GM12892 (cell line): ENCODE measurements at places on chromosomes 4 and X.

- no peak for DNase-seq
These were observed 41.3 kb downstream of the ABLIM2 start for GRCh38 chr4:8117278-8117682.

DNA sequence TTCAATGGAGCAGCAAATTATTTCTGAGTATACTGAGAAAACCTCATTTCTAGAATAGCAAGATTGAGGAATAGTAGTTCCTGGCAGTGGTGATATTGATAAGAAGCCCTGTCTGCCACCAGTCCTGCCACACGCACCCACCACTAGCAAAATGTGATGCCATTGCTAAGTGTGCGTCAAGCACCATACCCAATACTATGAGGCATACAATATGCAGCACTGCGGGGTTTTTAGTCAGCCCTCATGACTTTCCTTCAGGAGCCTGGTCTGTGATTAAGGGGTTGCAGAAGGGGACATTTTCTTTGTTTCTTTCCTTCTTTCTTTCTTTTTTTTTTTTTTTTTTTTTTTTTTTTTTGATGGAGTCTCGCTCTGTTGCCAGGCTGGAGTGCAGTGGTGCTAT lies 128.7 kb upstream of the USP38 start:
- DNase-seq, result no peak

- DNase-seq, result no peak
These were observed 155.8 kb upstream of the IGFBP7 start for GRCh38 chr4:57265831-57266582.

DNA sequence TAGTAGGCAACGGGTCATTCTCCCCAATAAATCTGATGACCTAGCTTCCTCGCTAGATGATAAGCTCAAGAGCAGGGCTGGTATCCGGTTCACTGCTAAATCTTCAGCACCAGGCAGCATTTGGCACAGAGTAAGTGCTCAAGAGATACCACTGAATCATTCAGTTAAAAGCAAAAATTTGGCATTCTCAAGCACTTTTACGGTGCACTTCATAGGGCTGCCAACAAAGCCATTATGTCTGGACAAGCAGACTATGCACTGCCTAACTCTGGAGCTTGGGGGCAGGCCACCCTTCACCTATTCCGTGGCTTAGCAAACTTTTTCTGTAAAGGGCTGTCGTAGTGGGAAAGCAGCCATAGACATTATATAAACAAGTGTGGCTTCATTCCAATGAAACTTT lies 23.8 kb upstream of the CXorf38 start:
- no peak for DNase-seq

DNA sequence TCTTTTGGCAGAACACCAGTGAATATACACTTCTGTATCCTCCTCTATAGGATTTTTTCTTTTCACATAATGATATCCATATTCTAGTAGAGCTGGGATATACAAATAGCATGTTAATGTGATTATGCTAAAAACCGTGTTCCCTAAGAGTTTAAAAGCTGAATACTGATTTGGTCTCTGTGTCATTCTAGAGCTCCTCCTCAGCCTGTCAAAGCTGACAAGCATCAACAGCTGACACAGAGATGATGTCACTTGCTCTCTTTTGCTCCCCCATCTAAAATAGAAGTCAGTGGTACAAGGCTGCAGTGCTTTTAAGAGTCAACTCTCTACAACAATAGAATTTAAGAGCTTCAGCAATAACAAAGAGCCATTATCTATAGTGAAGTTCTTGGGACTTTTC lies 17.1 kb upstream of the HERC3 start:
- DNase-seq, result no peak

DNA sequence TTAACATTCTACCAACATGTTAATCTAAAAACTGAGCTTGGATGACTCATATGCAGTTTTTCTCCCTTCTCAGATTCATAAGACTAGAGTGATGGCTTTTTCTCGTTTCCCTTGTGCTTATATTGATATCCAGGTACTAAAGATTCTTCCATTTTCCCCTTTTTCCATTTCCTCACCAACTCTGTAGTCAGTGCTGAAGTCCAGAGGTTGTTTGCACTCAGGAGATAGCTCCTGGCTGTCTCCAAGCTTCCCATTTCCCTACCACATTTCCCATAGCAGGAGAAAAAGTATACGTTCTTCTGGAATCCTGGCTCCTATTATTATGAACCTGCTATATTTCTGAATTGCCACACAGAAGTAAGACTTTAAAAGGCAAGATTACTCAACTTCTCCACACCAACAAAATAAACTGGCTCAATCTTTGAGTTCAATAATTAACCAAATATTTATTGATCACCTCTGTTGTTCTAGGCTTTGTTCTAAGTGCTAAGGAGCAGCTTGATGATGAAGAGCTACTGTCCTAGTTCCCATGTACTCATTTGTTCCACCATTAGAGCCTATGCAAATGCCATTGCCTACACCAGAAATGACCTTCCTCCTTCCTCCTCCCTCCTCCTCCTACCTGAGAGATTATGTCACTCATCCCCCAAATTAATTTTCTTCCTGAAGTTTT lies 454.4 kb upstream of the RPS6KA3 start:
- no peak for DNase-seq

- no peak for DNase-seq
These were observed 138.9 kb downstream of the HMX1 start for GRCh38 chr4:8732681-8733243.

GRCh38 chr4:80069837-80070731 lies 2.9 kb downstream of the ANTXR2 start:
- no peak for DNase-seq

GRCh38 chr4:138659812-138660316 lies 355.7 kb upstream of the NOCT start:
- no peak for DNase-seq

- no peak for DNase-seq
These were observed 496.9 kb downstream of the TMA16 start for GRCh38 chr4:163991298-163991865.

GRCh38 chr4:83150653-83151330 lies 36.3 kb upstream of the PLAC8 start:
- DNase-seq, result no peak

DNA sequence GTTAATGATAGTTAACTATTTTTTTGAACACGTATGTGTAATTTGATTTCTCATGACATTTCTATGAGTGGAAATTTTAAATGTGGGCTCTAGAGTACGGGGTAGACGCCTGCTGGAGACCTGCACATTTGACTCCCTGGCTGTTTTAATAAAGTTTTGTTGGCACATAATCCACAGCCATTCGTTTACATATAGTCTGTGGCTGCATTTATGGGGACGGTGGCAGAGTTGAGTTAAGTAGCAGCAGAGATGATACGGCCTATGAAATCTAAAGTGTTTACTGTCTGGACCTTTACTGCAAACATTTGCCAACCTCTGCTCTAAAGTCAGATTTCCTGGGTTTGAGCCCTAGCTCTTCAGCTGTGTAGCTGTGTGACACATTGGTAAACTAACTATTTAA lies 118.8 kb downstream of the CHRNA9 start:
- no peak for DNase-seq

DNA sequence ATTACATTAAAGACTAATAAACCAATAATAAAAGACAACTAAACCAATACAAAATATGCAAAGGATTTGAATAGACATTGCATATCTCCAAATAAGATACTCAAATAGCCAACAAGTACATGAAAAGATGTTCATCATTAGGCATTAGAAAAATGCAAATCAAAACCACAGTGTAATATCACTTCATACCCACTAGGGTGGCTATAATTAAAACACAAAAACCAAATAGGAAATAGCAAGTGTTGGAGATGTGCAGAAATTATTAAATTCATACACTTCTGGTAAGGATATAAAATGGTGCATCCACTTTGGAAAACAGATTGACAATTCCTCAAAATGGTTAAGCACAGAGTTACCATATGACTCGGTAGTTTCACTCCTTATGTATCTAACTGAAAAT lies 860.8 kb upstream of the DIAPH2 start:
- no peak for DNase-seq

- no peak for DNase-seq
These were observed 184.9 kb downstream of the FRAS1 start for GRCh38 chr4:78242071-78242470.

- peak; percentile 36 for DNase-seq
These were observed 736 bp downstream of the IDS start for GRCh38 chrX:149504226-149504914.

- DNase-seq, result no peak
These were observed 59.7 kb downstream of the RAPGEF2 start for GRCh38 chr4:159162576-159162975.

DNA sequence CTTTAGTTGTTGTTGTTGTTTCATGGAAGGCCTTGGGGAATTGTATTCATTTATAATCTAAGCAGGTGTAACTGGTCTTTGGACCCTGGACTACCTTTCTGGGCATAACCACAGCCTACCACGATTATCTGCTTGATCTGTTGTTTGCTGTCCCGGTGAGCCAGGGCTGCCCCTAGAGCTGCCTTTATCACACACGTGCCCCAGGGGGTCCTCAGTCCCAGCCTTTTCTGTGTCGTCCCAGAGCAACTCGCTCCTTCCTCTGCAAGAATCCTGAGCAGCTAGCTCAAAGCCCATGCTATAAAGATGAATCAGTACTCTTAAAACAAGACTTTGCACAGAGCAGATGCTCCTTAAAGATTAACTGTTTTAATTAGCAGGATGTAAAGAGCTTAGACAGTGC lies 273.2 kb downstream of the EVC2 start:
- DNase-seq, result no peak

- no peak for DNase-seq
These were observed 140.6 kb upstream of the GPC4 start for GRCh38 chrX:133555782-133556458.

DNA sequence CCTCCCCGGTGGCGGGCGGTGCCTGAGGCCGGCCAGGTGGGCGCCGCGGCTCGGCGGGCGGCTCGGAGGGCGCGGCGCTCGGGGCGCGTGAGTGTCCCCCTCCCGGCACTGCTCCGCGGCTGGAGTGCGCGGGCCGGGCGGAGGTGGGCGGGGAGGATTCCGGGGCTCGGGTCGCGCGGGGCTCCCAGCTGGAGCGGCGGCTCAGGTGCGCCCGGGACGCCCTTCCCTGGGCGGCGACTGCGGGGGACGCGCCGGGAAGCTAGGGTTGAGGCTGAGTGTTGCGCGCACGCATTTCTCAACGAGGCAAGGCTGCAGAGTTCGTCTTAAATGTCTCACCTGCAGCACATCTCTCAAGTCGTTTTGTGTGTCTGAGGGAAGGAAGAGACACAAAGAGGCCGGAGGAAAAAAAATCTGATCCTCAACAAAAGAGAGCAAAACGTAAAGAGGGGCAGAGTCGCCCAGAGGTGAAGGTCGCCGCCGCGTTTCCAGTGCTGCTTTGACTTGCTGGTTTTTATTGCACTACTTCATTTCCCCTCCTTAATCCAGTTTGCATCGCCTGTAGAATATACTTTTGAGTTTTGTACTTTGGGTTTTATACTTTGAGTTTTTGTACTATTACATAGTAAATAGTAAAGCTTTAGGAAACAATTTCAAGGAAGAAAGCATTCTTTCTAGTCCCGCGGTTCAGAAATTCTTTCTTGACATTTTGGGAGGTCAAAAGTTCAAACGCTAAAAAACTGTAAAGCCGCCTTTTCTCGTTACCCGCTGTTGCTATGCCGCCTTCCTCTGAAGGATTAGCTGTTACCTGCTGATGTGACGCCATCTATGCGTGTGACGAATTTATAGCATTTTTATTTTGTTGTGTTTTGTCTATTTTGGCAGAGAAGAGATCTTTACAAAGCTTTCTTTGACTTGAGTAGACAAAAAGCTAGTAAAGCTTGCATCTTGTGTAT lies 106.5 kb upstream of the STOX2 start:
- DNase-seq, result no peak

DNA sequence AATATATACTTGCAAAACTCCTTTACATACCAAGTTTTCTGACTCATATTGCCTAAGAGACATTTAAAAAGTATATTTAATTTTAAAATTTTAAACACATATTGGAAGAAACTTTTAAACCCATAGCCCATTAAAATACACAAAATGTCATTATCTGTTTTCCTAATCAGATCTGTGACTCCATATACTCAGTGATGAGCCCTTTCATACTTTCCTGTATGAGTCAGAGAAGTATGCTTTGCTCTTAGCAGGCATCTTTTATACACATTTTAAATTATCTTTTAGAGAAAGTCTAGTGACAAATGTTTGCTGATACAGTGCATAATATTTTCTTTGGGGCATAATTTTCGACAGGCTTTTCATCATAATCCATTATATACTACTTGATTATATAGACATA lies 26.4 kb downstream of the SPIN3 start:
- DNase-seq, result no peak

- no peak for DNase-seq
These were observed 59.0 kb upstream of the FGFBP2 start for GRCh38 chr4:16021804-16022560.

DNA sequence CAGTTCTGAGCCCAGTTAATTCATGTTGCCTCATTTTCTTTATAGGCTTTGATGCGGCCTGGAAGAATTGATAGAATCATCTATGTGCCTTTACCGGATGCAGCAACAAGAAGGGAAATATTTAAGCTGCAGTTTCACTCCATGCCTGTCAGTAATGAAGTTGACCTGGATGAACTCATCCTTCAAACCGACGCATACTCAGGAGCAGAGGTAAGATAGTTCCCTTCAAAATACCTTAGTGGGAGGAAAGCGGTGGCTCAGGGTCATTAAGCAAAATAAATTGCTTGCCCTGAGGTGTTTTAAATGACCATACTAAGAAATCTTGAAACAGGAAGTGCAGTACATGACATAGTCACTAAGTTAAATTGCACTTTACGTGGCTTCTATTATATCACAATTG lies 140.6 kb upstream of the SPRY1 start:
- DNase-seq, result no peak

- DNase-seq, result no peak
These were observed 278.2 kb upstream of the GATB start for GRCh38 chr4:152039023-152039481.

GRCh38 chr4:173159791-173160190 lies 8.8 kb upstream of the GALNT7 start:
- no peak for DNase-seq

GRCh38 chrX:15214588-15214987 lies 55.3 kb downstream of the ASB9 start:
- DNase-seq, result no peak

GRCh38 chrX:42770566-42770965 lies 7.4 kb downstream of the PPP1R2C start:
- no peak for DNase-seq

GRCh38 chrX:12693754-12694153 lies 97.5 kb upstream of the PRPS2 start:
- no peak for DNase-seq
